ENCODE measurements at places on chromosomes 7 and 10.

DNA sequence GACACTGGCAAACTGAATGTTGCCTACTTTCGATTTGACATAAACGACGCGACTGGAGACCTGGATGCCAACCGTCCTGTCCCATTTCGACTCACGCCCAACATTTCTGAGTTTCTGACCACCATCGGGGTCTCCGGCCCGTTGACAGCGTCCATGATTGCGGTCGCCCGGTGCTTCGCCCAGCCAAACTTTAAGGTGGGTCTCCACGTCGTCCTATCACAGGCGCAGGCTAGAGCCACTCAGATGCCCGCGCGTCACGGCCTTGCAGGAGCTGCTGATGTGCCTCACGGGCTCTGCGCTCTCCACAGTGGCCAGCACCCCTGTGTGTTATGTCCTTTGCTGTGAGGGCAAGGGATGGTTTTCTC is 132.6 kb downstream of the SMURF1 start:
- no peak for DNase-seq

DNA sequence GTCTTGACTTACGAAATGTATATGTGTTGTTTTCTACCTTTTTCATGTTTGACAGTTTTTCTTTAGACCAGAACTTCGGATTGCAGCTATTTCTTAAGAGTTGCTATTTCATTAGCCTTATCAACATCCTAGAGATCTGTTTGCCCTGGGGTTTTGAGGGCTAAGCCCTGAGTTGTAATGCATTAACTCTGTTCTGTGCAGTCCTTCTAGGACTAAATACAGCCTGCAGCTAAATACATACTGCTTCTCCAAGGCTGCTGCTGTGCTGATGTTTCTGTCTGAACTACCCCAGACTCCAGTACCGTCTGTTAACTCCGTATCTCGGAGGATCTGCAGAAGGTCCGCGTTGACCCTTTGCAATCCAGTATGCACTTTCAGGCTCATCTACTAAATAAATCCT is 26.5 kb downstream of the KIAA1217 start:
- no peak for DNase-seq

DNA sequence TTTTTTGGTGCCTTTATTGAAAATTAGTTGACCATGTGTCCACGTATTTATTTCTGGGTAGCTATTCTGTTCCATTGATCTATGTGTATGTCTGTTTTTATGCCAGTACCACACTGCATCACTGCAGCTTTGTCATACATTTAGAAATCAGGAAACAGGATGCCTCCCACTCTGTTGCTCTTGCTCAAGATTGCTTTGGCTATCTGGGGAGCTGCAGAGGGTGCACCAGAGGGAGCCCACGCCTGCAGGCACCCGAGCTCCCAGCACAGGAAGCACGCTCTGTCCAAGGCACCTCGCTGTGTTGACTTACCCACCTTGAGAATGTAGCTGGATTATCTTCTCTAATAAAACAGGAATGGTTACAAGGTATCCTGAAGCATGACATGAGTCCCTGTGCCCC is 301.7 kb downstream of the TCERG1L start:
- no peak for DNase-seq

GRCh38 chr7:152382244-152382643 is 53.6 kb downstream of the KMT2C start:
- no peak for DNase-seq

DNA sequence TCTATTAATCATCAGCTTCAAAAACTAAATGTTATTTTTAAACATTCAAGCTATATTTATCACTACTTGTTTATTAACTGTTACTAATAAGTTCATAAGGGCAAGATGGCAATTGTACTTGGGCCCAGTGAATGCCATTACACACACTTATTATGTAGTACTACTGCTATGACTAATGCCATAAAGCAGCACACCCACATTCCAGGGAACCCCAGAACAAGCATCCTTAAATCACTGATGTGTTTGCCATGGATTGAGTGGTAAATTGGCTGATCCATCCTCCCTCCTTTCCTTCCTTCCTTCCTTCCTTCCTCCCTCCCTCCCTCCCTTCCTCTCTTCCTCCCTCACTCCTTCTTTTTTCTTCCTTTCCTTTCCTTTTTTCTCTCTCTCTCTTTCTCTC is 37.4 kb upstream of the RSU1 start:
- no peak for DNase-seq

- DNase-seq: no peak
Observed at GRCh38 chr10:47178537-47179290, 121.3 kb upstream of the GDF10 start.

- no peak for DNase-seq
Observed at GRCh38 chr7:1054438-1054837, 10.1 kb downstream of the GPR146 start.

DNA sequence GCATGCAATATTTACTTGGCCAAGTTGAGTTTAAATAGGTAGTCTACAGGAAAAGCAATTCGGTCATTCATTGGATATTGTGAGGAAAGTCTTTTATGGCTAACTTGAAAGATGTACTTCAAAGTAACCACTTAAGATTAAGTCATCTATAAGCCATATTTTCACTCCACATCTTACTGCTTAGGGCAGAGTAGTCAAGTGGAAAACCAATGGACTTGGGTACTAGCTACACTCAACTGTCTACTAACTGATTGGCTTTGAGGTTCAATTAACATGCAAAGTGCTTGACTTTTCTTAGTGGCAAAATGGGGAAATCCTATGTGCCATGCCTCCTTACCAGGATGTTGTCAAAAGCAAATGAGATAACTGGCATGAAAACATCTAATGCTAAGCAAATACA is 51.0 kb downstream of the CAV1 start:
- DNase-seq: no peak

GRCh38 chr10:79239275-79239779 is 107.9 kb upstream of the PPIF start:
- DNase-seq: no peak

DNA sequence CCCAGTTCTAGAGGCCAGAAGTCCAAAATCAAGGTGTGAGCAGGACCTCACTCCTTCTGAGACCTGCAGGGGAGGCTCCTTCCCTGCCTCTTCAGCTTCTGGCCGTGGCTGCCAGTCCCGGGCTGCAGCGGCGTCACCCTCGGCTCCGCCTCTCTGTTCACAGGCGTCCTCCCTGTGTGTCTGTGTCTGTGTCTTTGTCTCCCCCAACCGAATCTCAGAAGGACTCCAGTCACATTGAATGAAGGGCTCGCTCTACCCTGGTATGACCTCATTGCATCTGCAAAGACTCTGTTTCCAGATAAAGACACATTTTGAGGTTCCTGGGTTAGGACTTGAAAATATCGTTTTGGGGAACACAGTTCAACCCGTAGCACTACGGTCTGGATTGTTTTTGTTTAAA is 33.1 kb upstream of the GALNT11 start:
- no peak for DNase-seq

DNA sequence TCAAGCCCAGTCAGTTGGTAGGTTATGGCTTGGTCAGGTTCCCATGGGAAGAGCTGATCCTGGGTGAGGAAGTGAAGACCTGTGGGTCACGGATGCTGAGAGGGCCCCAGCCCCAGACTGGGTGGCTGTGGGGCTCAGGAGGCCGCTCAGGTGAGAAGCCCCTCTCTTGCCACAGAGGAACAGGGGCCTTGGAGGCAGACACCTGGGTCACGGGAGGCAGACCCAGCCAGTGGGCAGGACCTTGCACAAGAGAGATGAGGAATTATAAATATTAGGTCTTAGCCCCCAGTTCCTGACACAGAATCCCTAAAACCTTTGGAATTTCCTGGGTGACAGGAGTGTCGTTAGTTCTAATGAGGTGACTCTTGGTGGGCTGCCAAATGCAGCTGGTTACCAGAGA is 10.6 kb upstream of the CRHR2 start:
- no peak for DNase-seq

DNA sequence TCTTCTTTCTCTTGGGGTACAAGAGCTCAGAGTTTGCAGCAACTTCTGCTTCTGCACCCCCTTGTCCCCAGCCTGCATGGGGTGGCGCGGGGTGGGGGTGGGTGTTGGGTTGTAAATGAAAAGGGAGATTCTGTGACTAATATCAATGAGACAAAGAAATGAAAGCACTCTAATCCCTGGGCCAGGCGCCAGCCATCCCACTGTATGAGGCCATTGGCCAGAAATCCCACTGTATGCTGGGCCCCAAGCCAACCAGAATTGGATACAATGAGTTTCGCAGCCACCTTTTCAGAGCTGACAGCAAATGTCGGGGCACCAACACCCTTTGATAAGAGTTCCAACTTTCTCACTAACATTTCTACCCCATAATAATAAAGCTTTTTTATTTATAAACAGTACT is 10.9 kb upstream of the PTN start:
- no peak for DNase-seq

- no peak for DNase-seq
Observed at GRCh38 chr7:36967387-36967786, 243.1 kb upstream of the AOAH start.

Data from omental fat pad (tissue), 4 donors.